IMR-90 (cell line): ENCODE measurements at places on chromosomes 5 and 9. TPM values are rescaled to one million over a fixed set of nuclear protein-coding genes. Genes with fewer than 3 reads are reported as not detected.
A peak's percentile ranks its signal among the peaks of the same experiment; 100 is the strongest.

- no peak for DNase-seq
Measured at GRCh38 chr5:60340965-60341471, 358.9 kb downstream of the DEPDC1B start.

GRCh38 chr9:4585135-4585534, 77.0 kb upstream of the PLPP6 start:
- no peak for DNase-seq

DNA sequence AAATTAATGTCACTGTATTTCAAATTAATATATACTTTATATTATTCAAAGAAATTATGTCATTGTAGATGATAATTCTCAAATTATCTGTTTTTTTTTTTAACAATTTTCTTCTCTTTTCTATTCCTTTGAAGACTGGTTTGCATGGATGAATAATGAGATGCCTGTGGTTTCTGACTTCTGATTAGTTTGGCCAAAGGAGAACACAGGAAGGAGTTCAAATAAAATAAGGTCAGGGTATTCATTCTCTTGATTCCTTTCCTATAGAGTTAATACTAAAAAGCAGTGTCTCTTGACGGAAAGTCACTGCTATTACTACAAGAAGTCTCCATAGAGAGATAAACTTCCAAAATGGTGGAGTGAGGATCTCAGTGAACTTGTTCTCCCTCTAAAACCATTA, 279.6 kb upstream of the FTMT start:
- no peak for DNase-seq

DNA sequence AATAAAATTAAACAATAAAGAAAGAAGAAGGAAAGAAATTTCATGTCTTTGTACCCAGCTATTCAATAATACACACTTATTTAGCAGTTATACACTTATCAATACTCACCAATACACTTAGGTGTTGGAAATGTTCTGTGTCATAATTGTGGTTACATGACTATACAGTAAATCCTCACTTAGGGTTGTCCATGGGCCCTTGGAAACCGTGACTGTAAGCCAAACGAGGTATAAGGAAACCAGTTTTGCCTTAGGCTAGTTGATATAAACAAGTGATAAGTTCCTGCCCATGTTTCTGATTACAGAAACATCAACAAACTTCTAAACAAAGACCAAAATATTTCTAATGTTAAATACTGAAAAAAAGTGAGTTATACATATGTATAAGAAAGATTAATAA, 10.0 kb upstream of the SLCO4C1 start:
- DNase-seq = no peak

GRCh38 chr5:168317521-168318147, 26.2 kb downstream of the WWC1 start:
- peak; percentile 100 for DNase-seq

GRCh38 chr9:69798744-69799143, 21.9 kb upstream of the CFAP95 start:
- DNase-seq = peak; percentile 62

- DNase-seq = no peak
Measured at GRCh38 chr5:16561660-16562059, 55.1 kb downstream of the RETREG1 start.

DNA sequence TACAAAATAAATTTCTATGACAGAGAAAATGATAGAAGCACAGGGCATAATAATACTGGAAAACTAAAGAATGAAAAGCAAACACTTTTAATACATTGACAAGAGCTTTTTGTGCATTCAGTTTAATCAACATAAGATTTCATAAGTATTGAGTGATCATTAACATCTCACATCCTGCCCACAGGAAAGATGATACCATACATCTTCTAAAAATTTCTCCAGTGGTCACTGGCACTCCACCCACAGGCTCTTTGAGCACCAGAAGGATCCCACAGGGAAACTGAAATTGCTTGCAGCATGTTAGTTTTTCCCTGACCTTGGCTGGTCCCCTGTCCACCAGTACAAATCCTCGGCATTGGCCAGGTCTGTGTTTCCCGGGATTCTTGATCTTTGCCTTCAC, 186.0 kb downstream of the CEMIP2 start:
- DNase-seq = no peak

GRCh38 chr9:95533996-95534680, 17.4 kb upstream of the PTCH1 start:
- no peak for DNase-seq

- DNase-seq = no peak
Measured at GRCh38 chr9:34956648-34957047, 1.4 kb upstream of the PHF24 start.

GRCh38 chr5:91379246-91379913, 3.7 kb downstream of the ARRDC3 start:
- DNase-seq = no peak

GRCh38 chr5:143938230-143938629, 126.3 kb downstream of the HMHB1 start:
- DNase-seq = peak; percentile 16

GRCh38 chr5:146001544-146002190, 65.3 kb downstream of the SH3RF2 start:
- DNase-seq = no peak

GRCh38 chr9:136244122-136244968, 1.3 kb downstream of the QSOX2 start:
- no peak for DNase-seq

DNA sequence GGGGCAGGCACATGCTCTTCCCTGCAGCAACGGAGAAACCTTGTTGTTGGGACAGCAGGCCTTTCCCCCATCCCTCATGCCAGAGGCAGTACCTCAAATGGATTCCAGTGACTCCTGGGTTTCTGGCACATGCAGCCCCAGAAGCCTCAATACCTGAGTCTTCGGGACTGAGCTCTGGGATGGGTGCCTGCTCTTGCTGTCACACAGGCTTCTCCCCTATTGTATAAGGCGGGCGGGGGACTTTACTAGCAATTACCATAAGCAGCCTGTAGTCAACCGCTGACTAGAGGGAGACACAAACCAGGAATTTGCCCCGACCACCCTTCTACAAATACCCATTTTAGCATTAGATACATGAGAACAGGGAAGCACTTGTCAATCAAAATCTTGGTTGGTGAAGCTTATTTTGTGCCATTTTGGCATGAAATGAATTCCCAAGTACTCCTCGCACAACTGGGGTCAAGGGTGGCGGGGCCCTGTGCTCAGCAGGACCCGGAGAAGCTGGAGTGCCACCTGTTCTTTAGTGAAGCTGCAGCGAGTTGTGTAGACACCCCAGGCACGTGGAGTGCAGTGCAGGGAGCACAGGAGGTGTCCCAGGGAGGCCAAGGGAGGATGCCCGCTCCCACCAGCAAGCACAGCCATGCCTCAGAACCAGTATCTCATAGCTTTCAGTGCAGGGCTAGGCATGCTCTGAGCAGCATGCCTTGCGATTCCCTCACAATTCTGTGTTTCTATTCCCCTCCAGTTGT, 21.2 kb downstream of the S1PR3 start:
- DNase-seq = no peak

GRCh38 chr5:170076211-170076610, 29.5 kb upstream of the FOXI1 start:
- no peak for DNase-seq

DNA sequence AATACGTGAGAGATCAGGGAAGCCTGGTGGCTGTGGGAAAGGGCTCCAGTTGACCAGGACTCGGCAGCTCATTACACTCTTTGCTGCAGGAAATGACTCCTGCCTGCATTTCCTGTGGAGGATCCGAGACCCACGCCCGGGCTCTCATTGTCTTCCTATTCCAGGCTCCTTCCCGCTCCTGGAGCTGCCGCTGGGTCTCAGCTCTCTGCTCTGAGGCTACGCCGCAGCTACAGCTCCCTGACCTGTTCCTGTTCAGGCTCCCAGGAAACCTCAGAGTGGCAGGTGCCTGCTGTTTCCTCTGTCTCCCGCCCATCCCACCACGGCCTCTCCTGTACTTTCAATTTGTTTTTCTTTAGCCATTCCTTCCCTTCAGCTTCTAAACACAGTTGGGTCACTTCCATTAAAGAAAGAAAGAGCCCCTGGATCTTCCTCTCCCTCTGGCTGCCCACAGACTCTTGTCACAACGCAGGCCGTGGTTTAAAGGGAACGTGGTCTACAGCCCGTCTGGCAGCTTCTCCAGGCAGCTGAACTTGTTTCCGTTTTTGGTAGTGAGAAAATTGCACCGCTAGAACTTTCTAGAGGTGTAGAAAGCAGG, 71.5 kb downstream of the IL6ST start:
- no peak for DNase-seq

- peak; percentile 94 for DNase-seq
Measured at GRCh38 chr5:171596391-171596878, 177.0 kb downstream of the FGF18 start.

ANKRD31 gene
- under 0.01 TPM in 2 replicates for total RNA-seq

PCDHB10 gene
- total RNA-seq = under 0.01 and 0.18 TPM in 2 replicates

PHYKPL gene
- 8.6 and 10.0 TPM in 2 replicates for total RNA-seq

TEK gene
- total RNA-seq = 10.8 and 11.7 TPM in 2 replicates

TEX10 gene
- total RNA-seq = 43.9 and 53.3 TPM in 2 replicates

CYLC2 gene
- not detected in 2 replicates for total RNA-seq

PCDHA1 gene
- under 0.01 TPM in 1 of 2 replicates, not detected in the other for total RNA-seq

CXCL14 gene
- total RNA-seq = under 0.01 TPM in 1 of 2 replicates, not detected in the other

FAM169A gene
- total RNA-seq = under 0.01 TPM in 2 replicates

MEIKIN gene
- not detected in 2 replicates for total RNA-seq

EMB gene
- 1.4 and 4.4 TPM in 2 replicates for total RNA-seq

ABO gene
- total RNA-seq = not detected in 2 replicates

CDC20B gene
- not detected in 2 replicates for total RNA-seq

PCDHB4 gene
- total RNA-seq = under 0.01 TPM in 1 of 2 replicates, not detected in the other
